ENCODE measurements at places on chromosomes 16 and 17.

DNA sequence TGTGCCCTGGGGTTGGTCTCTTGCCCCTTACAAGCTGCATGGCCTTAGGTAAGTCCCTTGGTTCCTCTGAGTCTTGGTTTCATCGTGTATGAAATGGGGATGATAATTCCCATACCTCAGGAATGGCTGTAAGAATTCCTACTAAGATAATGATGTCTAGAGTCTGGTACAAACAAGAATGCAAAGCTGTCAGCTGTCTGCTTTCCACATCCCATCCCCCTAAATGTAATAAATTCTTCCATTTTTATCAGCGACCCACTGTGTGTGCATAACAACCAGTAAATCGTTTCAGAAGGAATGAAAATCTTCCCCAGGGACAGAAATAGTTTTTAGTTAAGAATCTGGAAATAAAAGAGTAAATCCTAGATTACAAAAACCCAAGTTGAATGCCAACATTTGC, 95.4 kb downstream of the CPPED1 start:
- DNase-seq, result no peak

GRCh38 chr17:64020056-64020766, at the start of gene ICAM2:
ICAM2 (minus strand) TSS chr17:64020633; CDS start chr17:64006691, 13,942 bp downstream.
- peak; percentile 96 for DNase-seq

- DNase-seq, result no peak
Measured at GRCh38 chr16:66337463-66338188, 28.9 kb upstream of the CDH5 start.

- peak; percentile 27 for DNase-seq
Measured at GRCh38 chr17:27446569-27447301, 9.5 kb upstream of the KSR1 start.

DNA sequence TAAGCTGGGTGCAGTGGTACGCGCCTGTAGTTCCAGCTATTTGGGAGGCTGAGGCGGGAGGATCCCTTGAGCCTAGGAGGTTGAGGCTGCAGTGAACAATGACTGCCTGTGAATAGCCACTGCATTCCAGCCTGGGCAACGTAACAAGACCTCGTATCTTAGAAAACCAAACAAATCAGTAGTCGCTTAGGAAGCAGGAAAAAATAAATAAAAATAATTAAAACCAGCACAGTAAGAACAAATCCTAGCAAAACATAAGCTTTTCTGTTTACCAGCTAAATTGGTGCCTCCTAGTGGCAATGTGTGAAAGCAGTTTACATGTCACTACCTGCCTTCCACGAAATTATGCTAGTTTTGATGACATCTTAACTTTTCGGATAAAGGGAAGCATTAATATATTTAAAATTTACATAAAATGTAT, 1.3 kb downstream of the ARMC5 start:
- peak; percentile 45 for DNase-seq

DNA sequence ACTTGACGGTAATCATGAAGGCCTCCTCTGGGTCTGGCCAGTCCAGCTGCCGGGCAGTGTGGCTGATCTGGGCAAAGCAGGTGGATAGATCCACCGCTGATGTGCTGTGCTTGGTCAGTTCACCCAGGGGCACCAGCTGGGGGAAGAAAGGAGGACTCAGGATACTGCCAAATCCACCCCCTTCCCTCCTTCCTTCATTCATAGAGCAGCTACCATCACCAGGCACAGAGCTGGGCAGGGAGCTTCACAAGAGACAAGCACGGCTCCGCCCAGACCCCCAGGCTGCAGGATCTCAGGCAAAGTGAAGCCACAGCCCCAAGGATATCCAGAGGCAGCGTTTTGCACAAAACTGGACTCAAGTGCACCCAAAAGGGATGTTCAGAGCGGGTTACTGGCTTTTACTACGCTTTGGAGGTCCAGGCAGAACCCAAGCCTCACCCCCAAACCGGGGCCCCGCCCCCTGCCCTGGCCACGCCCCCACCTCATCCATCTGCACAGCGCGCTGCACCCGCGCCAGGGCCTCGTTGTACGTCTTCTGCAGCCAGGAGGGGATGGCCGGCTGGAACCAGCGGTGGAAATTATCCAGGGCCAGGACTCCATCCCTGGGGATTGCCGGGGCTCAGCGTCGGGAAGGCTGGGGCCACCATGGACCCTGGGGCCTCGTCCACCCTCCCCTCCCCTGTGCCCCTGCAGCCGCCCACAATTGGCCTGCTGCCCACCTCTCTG, 9.1 kb downstream of the UNC13D start:
- DNase-seq, result no peak

DNA sequence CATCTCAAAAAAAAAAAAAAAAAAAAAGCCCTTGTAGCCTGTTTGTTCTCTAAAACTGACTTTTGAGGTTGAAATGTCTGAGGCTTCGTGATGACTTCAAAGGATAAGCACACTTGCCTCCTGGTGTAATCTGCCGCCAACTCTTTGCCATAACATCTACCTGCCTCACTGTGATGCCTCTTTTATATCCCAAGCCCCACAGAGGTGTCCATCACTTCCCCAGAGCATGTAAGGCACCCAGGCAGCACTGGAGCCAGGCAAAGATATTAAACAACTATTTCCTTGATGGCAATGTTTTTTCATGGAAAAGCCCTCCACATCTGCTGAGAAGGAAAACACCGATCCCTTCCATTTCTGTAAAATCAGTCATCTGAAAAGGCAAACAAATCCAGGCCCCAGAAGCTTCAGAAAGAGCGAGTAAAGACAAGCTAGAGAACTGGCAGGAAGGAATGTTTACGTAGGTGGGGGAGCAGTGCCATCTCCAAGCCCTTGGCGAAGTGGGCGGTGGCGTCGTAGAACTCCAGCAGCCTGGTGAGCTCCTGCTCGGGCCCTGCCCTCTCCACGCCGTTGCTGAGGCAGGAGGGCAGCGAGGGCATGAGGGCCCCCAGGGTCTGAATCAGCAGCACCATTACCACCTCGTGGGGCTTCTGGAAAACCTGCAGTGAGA, 28.6 kb downstream of the COG7 start:
- no peak for DNase-seq

DNA sequence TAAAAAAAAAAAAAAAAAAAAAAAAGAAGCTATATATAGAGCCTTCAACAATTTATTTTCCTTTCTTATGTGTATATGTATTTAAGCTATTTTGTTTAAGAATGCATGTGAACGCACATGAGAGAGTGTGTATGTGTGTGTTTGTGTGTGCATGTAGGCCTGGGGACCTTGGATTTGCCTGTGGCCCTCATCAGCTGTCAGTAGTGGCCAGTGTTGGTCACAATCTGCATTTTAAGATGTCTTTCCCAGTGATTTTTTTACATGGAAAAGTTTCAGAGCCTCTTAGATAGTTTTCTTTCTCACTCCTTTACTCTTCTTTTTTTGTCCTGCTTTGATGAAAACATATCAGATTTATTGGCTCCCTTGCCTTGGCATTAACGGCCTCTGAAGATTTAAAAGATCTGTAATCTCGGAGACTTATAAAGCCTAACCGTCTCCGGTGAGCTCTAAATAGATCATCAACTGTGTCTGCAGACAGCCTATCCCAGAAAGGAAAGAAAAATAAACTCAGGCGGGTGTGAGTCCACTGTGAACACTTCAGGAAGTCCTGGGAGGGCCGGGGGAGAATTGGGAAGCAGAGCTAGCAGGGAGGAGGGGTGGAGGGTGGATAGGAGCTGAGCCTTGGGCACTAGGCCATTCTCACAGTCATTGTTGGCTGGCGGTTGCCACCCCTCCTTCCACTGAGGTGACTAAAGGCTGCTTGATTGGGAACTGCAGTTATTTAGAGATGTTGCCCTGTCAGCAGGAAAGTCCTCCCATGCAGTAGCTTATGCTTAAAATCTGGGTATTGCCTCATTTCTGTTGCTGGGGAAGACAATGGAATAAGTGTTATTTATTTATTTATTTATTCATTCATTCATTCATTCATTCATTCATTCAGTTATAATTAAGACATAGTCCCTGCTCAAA, 86.8 kb downstream of the WWP2 start:
- no peak for DNase-seq

DNA sequence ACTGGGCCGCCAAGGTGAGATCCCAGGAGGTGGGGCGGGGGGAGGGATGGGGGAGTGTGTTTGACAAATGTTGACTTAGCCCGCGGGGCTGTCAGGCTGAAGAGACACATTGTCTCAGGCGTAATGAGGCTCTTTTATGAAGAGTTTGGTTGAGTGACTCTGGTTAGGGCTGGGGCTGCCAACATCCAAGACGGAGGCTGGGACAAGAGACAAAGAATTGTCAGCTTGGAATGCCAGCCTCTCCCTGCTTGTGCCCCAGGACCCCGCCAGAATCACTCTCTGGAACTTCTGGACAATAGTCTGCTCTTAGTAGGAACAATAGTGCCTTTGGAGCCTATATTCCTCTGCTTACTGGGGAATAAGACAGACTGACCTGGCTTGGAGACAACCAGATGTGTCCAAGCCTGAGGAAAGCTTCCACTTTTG, 24.0 kb downstream of the PCTP start:
- DNase-seq, result no peak

DNA sequence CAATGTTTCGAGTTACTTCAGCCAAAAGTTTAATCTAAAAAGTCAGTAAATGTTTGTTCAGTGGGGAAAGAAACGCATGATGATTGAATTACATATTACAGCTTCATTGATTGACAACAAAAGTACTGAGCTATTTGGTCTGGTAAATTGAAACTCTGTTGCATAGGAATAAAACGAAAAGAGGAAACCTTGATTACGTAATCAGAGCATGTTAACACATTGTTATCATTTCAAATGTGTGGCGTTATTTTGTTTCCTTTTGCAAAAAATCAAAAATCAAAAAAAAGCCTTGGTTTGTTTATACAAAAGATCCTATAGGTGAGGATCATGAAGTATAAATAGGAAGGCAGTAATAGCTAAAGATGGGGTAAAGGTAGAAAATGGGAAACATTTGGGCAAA, 19.5 kb upstream of the CA10 start:
- no peak for DNase-seq

All from CD14-positive monocyte (primary cell).